ENCODE measurements at places on chromosomes 13 and 19. TPM values are rescaled to one million over a fixed set of nuclear protein-coding genes. Genes with fewer than 3 reads are reported as not detected.

DNA sequence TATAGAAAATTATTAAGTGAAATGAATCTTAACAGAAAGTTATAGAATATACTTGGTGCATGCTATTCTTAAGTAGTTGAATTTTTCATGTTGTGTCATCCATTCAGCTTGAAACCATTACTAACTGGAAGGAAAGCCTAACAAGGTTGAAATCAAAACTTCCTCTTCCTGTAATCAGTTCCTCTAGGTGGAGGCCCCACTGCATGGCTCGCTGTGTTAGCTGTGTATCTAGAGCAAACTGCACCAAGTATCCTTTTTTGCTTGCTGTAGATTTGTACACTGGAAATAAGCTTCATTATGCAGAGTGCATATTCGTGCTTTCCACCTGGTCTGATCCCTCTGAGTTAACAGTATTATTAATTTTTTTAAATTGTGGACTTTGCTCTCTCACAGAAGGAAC is 1146.1 kb downstream of the EFNB2 start:
- no peak for DNase-seq

The CYP4F12 gene
- 7.8 TPM for total RNA-seq

The SWSAP1 gene
- 0.53 TPM for total RNA-seq

The SLC17A7 gene
- not detected for total RNA-seq

DNA sequence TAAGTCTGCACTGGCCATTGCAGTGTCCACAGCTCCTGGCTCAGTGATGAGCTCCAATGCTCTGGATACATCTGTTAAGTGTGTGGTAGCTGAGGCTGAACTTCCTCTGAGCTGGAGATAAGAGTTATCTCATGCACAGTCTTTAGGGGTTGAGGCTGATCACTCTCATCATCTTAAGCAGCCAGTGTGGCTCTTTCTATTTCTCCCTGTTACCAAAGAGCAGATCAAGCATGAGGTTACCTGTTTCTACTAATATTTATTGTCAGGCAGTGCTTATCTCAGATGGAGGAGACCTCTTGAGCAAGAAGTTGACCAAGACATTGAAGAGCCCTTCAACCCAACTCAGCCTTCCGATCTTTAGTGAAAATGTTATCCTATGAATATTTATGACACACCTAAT is 6.6 kb upstream of the OR10H2 start:
- DNase-seq = no peak

The EPSTI1 gene
- total RNA-seq = 0.53 TPM

GRCh38 chr19:23075031-23075733 is 41.6 kb upstream of the ZNF730 start:
- DNase-seq = peak; percentile 52

- DNase-seq = no peak
These were observed 1662.6 kb upstream of the MIR17HG start for GRCh38 chr13:89684896-89685295.

The LIN7B gene
- total RNA-seq = 3.2 TPM

The TINCR gene
- total RNA-seq = 4.2 TPM

DNA sequence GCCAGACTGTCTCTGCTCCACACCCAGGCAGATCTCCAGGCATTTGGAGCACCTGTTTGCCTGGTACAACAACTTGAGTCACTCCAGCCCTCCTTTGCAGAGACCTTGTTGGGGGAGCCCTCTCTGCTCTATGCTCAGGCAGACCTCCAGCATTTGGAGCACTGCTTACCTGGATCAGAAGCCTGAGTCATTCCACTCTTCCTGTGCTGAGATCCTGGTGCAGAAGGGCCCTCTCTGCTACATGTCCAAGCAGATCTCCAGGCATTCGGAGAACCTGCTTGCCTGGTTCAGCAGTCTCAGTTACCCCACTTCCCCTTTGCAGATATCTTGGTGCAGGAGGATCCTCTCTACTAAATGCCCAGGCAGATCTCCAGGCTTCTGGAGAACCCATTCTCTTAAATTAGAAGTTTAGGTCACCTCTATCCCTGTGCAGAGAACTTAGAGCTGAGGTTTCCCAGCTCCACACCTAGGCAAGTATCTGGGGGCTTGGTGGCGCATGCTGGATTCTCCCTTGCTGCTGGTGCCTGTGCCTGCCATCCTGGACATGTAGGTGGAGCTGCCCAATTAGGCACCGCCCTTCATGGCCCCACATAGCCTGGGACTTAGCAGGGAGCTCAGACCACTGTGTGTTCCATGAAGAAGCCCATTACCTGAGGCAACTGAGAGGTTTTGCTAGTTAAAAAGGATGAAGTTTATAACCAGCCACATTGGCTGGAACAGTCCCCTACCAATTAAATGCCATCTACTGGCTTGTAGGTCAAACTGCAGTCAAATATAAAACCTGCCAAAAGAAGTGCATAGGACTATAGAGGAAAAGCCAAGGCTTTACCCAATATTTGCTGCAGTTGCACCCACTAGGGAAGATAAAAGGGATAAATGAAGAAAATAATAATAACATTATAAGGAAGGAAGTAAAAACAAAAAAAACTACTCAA is 97.6 kb upstream of the SLITRK6 start:
- DNase-seq = peak; percentile 97

The HIPK4 gene
- total RNA-seq = not detected

DNA sequence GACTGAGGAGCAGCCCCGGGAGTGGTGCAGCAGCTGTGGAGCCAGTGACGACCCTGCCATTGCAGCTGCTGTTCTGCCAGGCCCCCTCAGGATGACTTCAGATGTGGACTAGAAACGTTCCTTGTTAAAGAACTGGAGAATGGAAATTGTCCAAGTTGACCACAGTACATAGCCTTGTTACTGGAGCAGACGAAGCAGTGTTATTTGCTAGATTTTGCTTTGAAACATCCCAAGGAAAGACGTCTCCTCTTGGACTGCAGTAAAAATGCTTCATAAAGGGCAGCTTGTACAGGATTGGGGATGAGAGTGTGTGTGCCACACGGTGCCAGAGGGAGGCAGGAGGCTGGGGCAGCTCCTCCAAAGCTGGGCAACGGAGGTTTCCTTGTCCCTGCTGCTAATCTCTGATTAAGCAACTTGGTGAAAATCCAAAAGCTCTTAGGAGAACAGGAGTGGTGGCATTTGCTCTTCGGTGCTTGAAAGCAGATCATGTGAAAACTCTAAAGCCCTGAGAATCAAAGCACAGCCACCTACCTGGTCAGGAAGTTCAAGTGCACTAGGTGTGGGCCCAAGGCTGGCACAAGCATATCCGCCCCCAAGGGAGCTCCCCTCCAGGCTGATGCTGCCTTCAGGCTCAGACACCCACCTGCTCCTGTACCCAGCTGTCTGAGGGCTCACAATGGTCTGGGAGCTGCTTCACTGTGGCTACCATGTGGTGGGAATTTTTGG is 34.5 kb downstream of the SHISA2 start:
- no peak for DNase-seq

DNA sequence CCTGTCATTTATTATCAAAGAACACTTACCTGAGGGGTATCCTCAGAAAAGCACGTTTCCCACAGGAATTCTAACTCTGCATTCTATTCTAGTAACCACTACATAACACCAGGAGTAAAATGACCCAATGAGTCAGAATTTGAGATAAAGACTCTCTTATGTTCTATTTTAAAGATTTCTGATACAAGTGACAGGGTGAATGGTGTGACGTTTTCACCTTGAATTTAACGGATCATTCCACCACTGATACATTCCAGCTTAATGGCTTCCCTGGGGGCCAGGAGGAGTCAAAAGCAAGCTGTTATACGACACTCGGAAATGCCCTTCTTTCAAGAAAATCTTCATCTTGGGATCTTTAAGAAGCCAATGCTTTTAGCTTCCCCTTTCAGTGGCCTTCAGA is 55.2 kb downstream of the SLC7A1 start:
- DNase-seq = no peak

- no peak for DNase-seq
These were observed 65.9 kb downstream of the ZNF627 start for GRCh38 chr19:11663181-11663591.

The PDX1 gene
- total RNA-seq = not detected

DNA sequence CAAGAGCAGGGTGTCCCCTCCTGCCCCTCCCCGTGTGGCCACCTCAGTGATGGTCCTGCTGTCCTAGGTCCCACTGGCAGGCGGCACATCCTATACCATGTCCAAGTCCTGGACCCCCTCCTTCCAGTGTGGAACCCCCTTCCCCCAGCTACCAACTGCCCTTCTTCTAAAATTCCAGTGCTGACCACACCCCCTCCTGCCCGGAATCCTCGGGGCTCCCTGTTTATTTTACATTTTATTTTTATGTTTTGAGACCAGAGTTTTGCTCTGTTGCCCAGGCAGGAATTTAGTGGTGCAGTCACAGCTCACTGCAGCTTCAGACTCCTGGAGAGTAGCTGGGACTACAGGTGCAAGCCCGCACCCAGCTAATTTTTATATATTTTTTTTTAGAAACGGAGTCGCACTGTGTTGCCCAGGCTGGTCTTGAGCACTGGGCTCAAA is 945 bp upstream of the CPAMD8 start:
- DNase-seq = no peak

GRCh38 chr13:78036841-78037240 is 118.2 kb upstream of the EDNRB start:
- DNase-seq = no peak

- DNase-seq = no peak
These were observed 280.6 kb downstream of the MTUS2 start for GRCh38 chr13:29100758-29101157.

- DNase-seq = no peak
These were observed 5.7 kb downstream of the COMP start for GRCh38 chr19:18785179-18786124.

DNA sequence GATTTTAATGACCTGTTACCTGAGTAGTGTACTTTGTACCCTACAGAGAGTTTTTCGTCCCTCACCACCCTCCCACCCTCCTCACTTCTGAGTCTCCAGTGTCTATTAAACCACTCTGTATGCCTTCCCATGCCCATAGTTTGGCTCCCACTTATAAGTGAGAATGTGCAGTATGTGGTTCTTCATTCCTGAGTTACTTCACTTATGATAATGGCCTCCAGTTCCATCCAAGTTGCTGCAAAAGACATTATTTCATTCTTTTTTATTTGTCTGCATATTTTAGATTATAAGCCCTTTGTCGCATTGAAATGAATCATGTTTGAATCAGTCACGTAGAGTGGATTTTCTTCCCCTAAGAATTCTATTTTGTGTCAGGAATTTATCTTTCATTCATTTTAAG is 12.2 kb upstream of the HTR2A start:
- no peak for DNase-seq

The TSSK6 gene
- total RNA-seq = 4.9 TPM

The FCER2 gene
- not detected for total RNA-seq

GRCh38 chr13:27133889-27134288 is 37.7 kb downstream of the USP12 start:
- DNase-seq = no peak

DNA sequence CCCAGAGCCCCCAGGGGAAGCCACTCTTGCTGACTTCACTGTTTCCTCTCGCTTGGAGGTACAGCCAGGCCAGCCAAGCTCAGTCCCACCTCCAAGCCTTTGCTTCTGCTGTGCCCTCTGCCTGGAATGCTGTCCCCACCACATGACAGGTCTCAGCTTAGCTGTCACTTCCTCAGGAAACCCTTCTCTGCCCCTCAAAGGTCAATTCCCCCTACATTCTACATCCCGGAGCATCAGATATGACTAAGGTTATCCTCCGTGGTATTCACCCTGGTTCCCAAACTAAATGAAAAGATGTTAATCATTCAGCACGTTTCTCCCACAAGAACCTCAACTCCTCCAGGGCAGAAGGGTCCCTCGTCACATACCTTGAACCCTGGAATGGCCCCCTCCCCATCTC is 53.5 kb downstream of the PTPRS start:
- DNase-seq = no peak

DNA sequence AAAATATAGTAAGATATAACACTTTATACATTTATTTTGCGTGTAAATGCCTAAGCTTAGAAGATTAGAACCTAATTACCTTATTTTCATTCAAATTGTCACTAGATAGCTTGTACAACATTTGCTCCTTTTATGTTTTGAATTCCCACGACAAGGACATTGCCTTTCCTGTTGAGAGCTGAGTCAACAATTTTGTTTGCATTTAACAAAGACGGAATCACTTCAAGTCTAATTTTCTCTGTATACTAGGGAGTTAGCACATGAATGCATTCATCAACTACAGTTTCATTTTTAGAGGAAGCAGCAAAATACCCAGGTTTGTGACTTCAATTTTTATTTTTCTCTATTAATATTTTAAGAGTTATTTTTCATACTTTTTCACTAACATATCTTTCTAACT is 48.7 kb upstream of the PCCA start:
- DNase-seq = peak; percentile 10

- peak; percentile 22 for DNase-seq
These were observed at the start of gene ATP1A3 for GRCh38 chr19:41993612-41994483. Gene ATP1A3, minus strand, starts transcription at chr19:41994230. Its CDS starts 154 bp downstream, at chr19:41994076.

GRCh38 chr19:24098359-24098758 is 11.4 kb downstream of the ZNF254 start:
- DNase-seq = no peak

The OLFM2 gene
- under 0.01 TPM for total RNA-seq

DNA sequence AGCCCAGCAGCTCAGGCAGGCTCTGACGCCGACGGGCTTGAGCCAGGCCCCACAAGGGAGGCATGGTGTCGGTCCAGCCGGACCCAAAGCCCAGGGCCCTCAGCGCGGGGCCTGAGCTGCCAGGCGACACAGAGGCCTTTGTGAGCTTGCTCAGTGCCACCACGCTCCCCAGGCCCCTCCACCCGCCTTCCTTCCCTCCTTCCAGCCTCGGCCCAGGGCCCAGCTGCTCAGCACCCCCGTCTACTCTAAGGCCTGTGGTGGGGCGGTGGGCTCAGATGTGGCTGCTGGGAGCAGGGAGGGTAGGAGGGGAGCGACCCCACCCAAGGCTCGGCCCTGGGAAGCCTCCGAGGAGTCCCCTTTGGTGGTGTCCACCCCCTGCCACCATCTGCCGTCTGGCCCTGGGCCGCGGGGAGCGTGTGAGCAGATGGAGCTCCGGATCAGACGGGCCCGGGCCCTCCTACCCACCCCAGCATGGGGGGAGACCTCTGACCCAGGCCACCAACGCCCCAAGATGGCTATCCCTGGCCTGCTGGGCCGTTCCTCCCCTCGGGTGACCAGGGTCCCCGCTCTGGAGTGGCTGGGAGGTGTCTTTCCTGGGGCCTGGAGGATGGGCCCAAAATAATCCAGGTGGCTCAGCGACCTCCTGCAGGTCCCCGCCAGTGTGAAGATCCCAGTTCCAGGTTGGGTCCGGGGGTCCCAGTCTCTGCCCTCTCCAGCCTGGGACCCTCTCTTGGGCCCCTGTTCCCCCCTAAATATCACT is 7.8 kb downstream of the ZBTB7A start:
- DNase-seq = no peak

Measured in bronchial epithelial cell (primary cell).